Fibroblast of villous mesenchyme (primary cell): ENCODE measurements at places on chromosomes 16 and 17. TPM values are rescaled to one million over a fixed set of nuclear protein-coding genes. Genes with fewer than 3 reads are reported as not detected.

The SCGB1C2 gene
- total RNA-seq: not detected in 2 replicates

The HOXB7 gene
- 1.7 and 2.6 TPM in 2 replicates for total RNA-seq

The SPATA22 gene
- total RNA-seq: 1.3 and 3.5 TPM in 2 replicates

The TSPOAP1 gene
- total RNA-seq: 0.86 and 2.3 TPM in 2 replicates

DNA sequence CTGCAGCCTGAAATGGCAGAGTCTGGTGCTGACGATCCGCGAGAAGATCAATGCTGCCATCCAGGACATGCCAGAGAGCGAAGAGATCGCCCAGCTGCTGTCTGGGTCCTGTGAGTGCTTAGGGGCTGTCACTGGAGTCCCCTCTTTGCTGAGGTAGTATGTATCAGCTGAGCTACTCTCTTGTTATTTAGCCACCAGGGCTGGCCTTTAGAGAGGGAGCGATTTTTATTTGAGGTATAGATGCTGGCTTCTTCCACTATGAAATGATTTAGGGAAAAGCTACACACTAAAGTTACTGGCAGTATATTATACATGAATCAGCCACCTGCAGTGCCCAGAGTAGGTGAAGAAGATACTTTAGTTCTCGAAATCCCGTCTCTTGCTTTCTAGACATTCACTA is 2.6 kb downstream of the CDK5RAP3 start:
- no peak for DNase-seq
